Fibroblast of lung (primary cell): ENCODE measurements at places on chromosomes 2 and 18.

DNA sequence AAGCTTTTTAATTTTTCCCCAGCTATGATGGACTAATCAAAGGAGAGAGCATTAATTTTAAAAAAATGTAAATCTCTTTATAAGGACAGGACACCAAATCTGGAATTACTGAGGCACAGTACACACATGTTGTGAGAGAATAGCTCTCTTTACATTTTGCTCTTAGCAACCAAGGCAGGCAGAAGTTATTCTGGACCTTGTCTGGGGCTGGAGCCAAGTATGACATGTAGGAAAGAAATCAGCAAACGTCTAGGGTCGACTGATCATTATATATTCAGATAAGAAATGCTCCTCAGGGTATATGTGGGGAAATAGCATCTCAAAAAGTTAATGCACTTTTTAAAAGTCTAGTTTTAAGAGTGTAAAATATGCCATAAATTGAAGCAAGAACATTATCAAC is 1330.0 kb upstream of the CELF4 start:
- no peak for DNase-seq

DNA sequence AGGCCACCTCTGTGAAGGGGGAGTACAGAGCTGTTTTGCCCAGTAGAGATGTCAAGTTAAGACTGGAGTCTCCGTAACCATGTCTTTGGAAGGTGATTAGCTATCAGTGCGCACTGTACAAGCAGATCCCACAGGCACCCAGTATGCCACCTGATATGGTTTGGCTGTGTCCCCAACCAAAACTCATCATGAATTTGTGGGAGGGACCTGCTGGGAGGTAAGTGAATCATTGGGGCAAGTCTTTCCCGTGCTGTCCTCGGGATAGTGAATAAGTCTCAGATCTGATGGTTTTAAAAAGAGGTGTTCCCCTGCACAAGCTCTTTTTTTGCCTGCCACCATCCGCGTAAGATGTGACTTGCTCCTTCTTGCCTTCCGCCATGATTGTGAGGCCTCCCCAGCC is 90.2 kb downstream of the ACTR2 start:
- DNase-seq, result no peak

GRCh38 chr2:75224636-75225094 is 25.3 kb upstream of the TACR1 start:
- no peak for DNase-seq

DNA sequence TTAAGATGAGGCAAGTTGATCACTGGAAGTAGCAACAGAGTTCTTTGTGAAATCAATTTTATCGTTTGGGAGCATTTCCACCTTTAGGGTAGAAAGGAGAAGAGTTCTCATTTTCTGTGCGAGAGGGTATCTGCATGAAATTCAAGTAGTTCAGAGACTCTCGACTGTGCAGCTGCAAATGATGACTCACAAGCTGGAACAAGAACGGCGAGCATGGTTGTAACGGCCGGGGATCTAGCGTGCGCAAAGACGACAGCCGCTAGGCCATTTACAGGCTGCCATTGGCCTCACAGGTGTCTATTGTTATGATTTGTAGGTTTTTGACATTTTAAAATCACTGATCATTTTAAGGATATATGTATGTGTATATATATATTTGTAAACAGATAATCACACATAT is 5.2 kb downstream of the KLHL29 start:
- peak; percentile 17 for DNase-seq

DNA sequence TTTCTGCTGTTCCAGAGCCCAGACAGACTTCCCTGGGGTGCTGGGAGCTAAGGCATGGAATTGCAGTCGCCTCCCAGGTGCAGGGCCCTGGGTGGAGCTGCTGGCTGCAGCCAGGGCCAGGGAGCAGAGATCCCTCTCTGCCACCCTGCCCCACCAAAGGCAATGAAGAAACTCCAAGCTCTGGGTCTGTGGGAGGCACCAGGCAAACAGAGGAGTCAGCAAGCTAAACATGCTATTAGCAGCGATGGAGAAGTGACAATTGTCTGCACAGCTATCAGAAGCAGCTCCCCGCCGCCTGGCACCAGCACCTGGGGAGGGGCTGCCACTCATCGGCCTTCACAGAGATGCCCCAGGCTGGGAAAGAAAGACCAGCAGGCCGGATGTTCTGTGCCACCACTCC is 28.0 kb upstream of the COX5B start:
- DNase-seq, result no peak

DNA sequence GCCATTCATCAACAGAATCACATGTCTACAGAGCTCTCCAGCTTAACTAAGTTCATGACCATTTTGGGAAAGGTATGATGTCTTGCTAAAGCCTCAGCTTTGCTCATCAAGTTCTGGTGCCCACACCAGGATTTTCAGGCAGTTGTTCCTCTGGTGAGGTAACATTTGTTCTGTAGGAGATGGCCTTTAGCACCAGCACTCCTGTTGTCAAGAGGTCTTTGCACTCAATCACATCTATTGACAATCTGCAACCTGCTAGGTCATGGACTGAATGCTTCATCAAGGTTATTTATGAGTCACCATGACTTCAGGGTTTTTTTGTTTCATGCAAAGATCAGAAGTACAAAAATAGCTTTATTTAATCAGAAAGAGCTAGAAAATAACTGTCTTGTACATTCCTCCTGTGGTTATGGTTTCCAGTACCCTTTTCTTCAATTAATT is 36.6 kb upstream of the VIT start:
- DNase-seq, result peak; percentile 61

DNA sequence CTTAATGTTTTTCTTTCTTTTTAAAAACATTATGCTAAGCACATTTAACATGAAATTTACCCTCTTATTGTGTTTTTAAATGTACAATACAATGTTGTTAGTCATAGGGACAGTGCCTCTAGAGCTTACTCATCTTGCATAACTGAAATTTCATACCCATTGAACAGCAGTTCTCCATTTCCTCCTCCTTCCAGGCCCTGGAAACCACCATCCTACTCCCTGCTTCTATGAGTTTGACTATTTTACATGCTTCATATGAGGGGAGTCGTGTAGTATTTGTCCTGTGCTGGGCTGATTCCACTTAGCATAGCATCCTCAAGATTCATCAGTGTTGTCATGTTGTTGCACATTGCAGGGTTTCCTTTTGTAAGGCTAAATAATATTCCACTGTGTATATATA is 92.6 kb downstream of the SPATS2L start:
- no peak for DNase-seq

GRCh38 chr2:160214461-160215445 is 14.7 kb upstream of the ITGB6 start:
- DNase-seq, result peak; percentile 97

- DNase-seq, result no peak
Measured at GRCh38 chr2:240259924-240260529, 119.6 kb upstream of the OTOS start.

- peak; percentile 87 for DNase-seq
Measured at GRCh38 chr2:180656455-180656847, 324.0 kb upstream of the UBE2E3 start.

GRCh38 chr2:237515621-237516275 is 28.7 kb downstream of the MLPH start:
- DNase-seq, result no peak

- no peak for DNase-seq
Measured at GRCh38 chr18:23135550-23136325, 453 bp downstream of the CABLES1 start.

- DNase-seq, result peak; percentile 80
Measured at GRCh38 chr18:9814431-9814830, 71.3 kb upstream of the TXNDC2 start.

DNA sequence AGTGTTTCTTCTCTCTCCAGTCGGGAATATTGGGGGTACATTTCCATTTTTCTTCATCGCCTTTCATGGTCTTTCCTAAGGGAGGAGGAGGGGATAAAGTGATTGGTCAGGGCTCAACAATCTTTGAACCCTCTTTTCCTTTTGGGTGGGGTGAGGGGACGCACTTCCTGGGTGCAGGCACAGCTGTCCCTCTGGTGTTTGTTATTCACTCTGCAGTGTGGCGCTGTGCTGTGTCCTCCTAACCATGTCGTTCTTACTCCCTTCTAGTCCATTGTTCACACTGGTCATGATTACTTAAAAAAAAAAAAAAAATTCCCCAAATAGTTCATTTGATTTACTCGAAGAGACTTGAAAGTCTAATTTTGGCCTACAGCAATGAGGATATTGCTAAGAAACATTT is 44.4 kb downstream of the ZBTB14 start:
- no peak for DNase-seq

GRCh38 chr18:28147674-28148171 is 29.2 kb downstream of the CDH2 start:
- DNase-seq, result peak; percentile 77
